ENCODE measurements at places on chromosomes 2 and 18.
A peak's percentile ranks its signal among the peaks of the same experiment; 100 is the strongest.

- no peak for DNase-seq
These were observed 76.4 kb downstream of the AGAP1 start for GRCh38 chr2:235570256-235570655.

DNA sequence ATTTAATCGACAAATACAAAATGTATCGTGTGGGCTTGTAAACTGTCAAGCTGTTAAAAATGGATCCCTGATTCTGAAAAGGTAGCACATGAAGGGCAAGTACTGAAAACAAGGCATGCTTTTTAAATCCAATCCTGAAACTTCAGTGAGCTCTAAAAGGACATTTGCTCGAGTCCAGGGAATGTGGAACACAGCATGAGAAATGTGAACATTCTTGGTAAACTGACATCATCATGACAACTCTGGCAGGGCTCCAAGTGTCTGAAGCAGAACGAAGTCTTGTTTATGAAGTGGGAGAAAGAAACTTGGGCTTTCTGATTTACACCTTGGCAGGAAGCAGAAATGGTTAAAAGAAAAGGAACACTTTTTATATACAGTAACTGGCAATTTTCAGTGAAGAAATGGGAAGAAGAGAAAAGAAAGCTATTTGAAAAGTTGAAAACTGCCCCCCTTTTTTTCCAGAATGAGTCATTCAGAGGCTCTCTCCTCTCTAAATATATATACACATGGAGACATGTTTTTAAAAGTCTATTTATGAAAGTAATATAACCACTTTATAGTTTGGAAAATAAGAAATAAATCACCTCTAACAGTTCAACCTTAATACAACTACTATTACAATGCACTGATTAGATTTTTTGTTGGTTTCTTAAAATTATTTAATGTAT lies 120.8 kb downstream of the GAREM1 start:
- peak; percentile 96 for DNase-seq

DNA sequence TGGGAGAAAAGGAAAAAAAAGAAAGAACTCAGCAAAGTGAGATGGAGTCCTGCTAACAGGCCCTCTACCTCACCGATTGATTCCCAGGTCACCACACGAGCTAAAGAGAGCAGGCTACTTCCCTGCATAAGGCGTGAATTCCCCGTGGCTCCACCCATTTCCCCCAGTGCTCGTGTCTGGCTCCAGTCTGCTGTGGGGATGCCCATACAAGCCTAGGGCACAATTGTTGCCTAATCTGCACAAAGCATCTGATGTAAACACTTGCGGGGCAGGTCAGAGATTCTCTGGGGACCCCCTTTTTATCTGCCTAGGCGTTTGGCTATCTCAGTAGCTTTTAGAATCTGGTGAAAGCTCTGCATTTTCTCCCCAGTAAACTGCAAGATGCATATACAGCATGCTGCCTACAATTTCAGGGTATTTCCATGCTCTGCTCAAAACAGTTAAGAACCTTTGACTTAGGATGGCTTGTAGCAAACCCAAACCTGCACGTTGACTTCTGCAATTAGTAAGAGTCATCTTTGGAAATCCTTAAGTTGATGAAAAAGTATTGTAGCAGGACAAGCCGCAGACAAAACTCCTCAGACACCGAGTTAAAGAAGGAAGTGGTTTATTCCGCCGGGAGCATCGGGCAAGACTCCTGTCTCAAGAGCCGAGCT lies 34.8 kb downstream of the MYO3B start:
- DNase-seq, result no peak

DNA sequence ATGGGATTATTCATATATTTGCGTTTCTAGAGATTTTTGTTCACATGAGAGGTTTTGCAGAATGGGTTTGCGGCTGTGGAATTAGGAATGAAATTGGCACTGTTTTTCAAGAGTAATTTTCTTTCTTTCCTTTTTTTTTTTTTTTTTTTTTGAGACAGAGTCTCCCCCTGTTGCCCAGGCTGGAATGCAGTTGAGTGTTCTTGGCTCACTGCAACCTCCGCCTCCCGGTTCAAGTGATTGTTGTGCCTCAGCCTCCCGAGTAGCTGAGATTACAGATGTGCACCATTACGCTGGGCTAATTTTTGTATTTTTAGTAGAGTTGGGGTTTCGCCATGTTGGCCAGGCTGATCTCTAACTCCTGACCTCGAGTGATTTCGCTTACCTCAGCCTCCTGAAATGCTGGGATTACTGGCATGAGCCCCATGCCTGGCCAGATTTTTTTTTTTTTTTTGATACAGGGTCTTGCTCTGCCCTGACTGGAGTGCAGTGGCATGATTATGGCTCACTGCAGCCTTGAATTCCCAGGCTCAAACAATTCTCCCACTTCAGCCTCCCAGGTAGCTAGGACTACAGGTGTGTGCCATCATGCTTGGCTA lies 65.3 kb downstream of the MIB1 start:
- no peak for DNase-seq

- no peak for DNase-seq
These were observed 70.2 kb downstream of the PRKRA start for GRCh38 chr2:178380763-178381162.

DNA sequence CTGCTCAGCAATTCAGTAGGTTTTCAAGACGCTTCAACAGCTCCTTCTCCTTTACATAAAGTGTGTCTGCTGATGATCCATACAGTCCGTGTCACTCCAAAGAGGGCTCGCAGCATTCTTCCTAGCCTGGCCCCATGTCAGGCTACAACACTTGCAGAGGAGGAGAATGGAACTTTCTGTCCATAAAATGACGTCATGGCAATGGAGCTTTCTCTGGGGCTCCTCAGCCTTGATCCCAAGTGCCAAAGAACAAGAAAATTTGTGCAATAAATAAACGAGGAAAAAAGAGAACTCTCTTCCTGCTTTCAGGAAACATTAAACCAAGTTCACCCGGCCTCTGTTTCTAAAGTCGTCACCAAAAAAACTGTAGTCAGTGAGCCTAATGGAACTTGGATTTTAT lies 199.5 kb upstream of the MEIS1 start:
- no peak for DNase-seq

All from brain microvascular endothelial cell (primary cell).